ENCODE measurements at places on chromosomes 16 and 17. TPM values are rescaled to one million over a fixed set of nuclear protein-coding genes. Genes with fewer than 3 reads are reported as not detected.

TPSG1 gene
- not detected for total RNA-seq

TOB1 gene
- total RNA-seq = 10.3 TPM

PPP1R1B gene
- total RNA-seq = 0.26 TPM

KCNH4 gene
- not detected for total RNA-seq

SLC12A3 gene
- not detected for total RNA-seq

CCL23 gene
- not detected for total RNA-seq

ZFP3 gene
- 3.1 TPM for total RNA-seq

DNA sequence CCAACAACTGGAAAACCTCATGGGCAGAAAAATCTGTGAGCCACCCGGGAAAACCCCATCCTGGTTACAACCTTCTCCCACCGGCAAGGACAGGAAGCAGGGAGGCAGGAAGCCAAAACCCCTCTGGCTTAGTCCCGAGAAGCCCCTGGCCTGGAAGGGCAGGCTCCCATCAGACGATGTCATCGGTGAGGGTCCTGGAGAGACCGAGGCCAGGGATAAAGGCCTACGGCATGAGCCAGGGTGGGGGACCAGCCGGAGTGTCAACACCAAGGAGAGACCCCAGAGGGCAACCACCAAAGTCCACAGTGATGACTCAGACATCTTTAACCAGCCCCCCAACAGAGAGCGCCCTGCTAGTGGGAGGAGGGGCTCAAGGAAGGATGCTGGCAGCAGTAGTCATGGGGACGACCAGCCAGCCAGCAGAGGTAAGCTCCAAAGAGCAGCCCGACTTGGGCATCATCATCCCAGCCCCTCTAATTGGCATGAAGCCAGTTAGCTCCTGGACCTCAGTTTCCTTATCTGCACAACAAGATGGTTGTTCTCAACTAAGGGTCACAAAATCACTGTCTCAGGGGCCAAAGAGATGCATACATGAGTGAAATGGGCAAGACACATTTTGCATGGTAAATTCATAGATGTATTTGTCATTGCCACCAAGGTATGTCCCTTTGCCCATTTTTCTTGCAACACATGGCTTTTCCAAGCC is 190.7 kb downstream of the KATNIP start:
- peak; percentile 39 for DNase-seq

- no peak for DNase-seq
Measured at GRCh38 chr16:88117476-88117868, 166.2 kb downstream of the BANP start.

DNA sequence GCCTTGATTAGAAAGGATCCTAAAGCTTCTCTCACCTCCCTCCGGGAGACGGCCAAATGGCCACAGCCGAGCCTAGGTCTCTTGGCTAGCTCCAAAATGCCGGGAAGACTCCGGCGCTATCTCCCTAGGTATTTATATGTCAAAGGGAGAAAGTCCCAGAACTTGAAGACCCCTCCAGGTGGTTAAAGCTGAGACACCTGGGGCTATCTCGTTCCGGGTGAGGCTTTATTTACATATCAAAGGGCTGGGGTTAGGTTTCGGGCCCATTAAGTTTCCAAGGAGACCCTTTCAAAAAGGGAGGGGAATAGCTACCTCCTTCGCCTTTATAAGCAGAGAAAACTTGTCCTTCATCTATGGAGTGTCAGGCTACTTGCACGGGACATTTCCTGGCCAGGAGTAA is 70.9 kb upstream of the KIFC3 start:
- DNase-seq = no peak

- DNase-seq = no peak
Measured at GRCh38 chr16:68646953-68647659, 2.0 kb downstream of the CDH3 start.

DNA sequence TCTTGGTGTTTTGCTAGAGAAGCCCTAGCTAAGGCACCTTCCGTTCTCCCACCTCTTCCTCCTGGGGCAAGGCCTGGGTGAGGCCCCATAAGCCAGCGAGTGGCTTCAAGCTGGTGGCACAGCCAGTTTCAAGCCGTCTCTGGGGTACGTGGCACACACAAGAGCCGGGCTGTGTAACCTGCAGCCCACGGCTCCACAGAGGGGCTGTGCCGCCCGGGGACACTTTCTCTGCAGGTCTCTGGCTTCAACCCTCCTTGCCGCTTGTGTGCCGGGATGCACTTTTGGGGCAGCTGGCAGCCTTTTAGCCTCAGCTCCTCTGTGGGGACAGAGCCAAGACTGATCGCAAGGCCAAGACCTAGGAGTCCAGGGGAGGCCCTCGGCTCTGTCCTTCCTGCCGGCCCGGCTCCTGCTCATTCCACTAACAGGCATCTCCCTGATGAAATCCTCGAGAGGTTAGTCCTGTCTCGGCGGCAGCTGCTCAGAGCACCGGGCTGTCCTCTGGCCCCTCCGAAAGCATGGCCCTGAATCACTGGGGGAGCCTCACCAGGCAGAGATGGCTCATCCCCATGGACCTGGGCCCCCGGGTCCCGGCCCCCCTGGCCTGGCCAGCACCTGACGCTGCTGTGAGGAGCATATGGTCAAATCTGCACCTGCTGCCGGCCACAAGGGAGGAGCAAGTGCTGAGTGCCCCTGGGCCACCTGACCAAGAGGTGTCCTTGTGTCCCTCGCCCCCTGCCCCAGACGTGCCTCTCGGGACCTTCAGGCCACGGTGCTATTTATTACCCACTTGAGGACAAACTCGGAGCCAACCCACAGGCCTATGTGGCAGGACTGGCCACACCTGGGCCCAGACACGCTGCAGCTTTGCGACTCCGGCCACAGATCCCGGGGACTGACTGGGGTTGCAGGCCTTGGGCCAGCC is 98.5 kb downstream of the METRNL start:
- no peak for DNase-seq

DNA sequence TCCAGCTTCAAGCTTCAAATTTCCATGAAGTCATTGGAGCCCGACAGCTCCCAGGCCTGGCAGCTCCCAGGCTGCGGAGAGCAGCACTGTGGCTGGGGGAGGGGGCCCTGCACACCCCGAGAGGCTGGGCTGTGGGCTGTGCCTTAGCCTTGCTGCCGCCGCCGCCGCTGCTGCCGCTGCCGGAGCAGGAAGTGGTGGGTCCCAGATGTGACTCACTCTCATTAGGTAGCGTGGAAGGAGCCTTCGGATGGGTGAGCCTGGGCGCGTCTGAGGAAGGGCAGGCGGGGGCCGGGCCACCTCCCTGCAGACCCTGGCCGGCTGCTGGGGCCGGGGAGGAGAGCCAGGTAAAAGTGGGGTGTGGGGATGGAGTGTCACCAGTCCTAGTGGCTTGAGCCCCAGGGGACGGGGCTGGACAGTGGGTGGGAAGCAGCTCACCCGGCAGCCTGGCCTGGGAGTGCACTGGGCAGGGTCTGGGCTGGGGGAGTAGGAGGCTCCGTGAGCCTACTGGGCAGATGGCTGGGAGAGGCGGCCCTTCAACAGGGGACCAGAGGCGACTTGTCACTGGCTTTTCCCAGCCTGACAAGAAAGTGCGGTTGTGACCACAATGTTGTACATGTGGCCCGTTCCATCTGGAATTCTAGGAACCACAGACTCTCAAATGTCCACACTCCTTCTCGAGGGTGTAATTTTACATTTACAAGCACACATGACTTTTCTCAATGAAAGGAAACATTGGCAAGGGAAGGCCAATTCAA is at the start of gene ADCY7:
ADCY7 (plus strand) TSS at position 215 of the 755 bp plus-strand sequence. CDS start 21,629 bp downstream, outside the sequence.
- peak; percentile 76 for DNase-seq

DNA sequence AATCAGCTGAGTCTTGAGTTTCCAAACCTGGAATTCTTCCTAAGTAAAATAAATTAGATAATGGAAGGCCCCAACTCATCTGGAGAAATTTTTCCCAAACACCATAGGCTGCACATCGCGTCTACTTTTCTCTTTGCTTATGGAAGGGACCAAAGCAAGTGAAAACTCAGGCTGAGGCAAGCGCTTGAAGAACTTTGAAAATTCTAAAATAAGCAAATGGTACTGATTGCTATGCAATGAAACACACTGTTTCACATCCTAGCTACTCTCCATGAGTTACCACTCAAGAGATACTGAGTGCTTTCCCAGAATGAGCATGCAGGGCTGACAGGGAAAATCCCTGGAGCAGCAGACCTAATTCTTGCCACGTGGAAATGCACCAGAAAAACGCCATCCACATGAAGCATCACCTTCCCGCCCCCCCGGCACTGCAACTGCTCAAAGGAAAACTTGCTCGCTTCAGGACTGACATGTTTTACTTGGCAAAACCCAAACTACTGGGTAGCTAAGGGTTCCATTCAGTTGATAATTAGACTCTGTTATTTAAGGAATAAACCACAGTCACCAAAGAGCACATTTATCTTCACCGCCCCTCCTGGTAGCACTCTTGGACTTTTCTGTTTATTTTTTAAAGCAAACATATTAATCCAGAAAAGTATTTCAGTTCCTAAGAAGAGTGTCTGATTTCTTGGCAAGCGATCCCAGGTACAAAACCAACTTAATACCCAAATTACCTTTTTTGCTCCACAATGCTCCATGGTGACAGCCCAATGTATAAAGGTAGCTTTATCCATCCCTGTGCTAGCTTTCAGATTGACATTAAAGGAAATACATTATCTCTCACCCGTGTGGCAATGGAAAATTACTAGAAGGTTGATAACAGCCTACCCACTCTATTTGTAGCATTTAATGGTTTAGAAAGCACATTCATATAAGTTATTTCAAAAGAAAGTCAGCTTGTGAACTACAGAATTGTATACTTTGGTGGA is 62.5 kb downstream of the WDR59 start:
- peak; percentile 83 for DNase-seq

- peak; percentile 71 for DNase-seq
Measured at GRCh38 chr16:11084876-11085485, 140.6 kb downstream of the CLEC16A start.

- no peak for DNase-seq
Measured at GRCh38 chr17:9977180-9977575, 72.1 kb upstream of the RCVRN start.

DNA sequence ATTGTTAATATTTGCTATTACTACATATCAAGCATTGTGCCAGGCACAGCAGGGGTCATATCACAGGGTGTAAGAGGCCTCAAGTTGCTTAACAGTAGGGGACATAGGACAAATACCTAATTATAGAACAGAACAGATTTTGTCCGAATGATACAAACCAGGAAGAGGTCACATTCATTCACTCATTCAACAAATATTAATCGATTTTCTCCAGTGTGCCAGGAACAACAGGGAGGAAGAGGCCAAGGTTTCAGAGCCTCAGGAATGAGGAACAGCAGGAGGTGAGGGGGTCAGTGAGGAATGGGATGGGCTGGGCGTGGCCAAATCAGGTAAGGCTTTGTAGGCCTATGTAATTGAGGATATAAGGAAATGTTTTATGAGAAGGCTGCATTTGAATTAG is 11.2 kb upstream of the CHST4 start:
- DNase-seq = no peak

GRCh38 chr17:74117087-74117698 is 86.3 kb upstream of the RPL38 start:
- no peak for DNase-seq

DNA sequence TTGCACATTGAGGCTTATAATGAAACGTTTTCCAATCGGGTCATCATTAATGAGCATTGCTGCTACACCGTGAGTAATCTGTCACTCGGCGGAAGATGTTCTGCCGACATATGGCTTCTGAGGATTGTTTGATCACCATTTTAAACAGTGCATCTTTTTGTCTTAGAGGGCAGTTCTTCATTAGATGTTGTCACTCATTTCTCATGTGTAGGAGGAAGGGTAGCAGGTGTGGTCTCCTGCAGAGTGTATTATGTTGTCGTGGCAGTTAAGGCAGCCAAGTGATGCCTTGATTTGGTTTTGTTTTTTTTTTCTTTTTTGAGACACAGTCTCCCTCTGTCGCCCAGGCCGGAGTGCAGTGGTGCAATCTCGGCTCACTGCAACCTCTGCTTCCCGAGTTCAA is 50.5 kb downstream of the SEC14L1 start:
- no peak for DNase-seq

DNA sequence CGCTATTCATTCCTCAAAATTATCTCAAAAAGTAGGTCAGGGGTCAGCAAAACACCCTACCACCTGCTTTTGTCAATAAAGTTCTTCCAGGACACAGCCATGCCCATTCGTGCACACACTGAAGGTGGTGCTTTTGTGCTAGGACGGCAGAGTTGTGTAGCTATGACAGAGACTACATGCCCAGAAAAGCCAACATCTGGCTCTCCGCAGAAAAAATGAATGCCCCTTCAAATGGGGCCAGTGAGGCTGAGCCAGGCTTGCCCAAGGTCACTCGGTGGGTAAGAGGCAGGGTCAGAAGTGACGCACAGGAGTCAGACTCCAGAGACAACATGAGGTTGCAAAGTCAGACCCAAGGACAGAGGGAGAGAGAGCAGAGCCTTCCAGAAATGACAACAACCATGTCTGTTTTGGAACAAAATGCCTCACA is 200.1 kb downstream of the XYLT1 start:
- DNase-seq = no peak

DNA sequence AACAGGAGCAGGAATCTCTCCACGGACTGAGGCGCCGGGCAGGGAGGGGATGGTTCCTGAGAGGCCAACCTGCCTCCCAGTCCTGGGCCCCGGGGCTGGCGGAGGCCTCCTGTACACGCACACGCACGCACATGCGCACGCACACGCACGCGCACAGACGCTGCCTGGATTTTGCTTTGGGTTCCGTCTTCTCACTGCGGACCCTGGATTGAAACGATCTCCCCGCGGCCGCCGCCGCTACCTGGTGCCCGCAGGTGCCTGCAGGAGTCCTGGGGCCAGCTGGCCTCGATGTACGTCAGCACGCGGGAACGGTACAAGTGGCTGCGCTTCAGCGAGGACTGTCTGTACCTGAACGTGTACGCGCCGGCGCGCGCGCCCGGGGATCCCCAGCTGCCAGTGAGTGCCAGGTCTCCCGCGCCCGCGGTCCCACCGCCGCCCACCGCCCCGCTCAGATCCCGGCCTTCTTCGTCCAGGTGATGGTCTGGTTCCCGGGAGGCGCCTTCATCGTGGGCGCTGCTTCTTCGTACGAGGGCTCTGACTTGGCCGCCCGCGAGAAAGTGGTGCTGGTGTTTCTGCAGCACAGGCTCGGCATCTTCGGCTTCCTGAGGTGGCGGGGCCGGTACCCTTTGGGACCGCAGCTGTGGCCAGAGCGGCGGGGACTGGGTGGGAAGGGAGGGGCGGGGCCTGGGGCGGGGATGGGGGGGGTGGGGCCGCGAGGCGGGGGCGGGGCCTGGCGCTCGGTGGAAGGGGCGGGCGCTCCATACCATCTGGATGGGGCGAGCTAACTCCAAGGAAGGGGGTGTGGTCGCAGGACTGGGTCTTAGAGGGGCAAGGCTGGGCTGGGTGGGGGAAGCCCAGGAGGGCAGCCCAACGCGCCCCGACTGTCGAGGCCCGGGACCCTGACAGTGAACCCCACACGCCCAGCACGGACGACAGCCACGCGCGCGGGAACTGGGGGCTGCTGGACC is 12.3 kb downstream of the CES4A start:
- no peak for DNase-seq

DNA sequence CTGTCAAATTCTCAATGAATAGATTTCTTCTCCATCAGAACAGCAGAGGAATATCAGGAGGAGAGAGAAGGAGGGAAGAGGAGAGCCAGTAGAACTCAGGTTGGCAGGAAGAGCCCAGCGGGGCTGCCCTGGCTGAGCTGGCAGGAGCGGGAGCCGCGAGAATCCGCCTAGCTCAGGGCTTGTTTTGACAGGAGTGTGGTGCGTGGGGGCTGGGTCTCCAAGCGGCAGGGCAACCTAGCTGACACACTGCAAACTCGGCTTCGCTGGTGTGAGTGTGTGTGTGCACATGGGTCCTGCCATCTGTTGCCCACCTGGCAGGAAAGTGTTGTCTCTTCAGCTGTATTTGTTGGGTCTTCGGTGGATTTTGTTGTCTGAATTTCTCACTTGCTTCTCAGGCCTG is 27.9 kb upstream of the BCAR1 start:
- DNase-seq = no peak
